ENCODE measurements at places on chromosomes 13 and 19.
A peak's percentile ranks its signal among the peaks of the same experiment; 100 is the strongest.

- DNase-seq, result no peak
Measured at GRCh38 chr13:87093399-87093798, 577.8 kb upstream of the SLITRK5 start.

- no peak for DNase-seq
Measured at GRCh38 chr13:109834973-109835720, 48.8 kb upstream of the IRS2 start.

DNA sequence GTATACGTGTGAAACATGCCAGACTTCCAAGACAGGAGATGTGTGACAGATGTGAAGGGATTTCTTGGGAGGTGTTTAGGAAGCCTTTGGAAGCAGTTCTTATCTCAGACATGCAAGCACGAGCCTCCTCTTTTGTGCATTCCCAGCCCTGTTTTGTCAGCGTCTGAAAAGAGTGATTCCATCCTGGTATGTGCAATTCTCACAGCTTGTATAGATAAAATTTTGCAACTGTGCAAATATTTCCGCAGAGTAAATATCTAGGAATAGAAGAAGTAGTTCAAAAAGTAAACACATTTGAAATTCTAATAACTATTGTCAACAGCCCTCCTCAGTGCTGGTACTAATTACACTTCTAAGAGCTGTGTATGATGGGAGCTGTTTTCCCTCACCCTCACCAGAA, 72.3 kb upstream of the C1QTNF9B start:
- DNase-seq, result no peak

DNA sequence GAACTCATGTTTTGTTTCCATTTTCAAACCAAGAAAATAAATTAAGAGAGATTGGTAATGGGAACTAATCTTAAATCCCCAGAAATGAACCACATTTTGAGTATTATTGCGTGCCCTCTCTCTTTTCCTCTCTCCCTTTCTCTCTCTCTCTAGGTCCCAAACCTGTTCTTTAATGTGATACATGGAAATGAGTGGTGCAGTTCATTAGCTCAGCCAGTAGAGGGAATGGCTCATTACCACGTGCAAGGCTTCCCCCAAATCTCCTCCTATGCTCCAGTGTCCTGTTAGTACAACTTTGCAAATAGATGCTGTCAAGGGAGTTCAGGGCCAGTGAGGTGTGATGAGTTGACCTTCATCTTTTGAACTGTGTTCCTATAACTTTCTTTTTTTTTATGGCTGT, 178.4 kb downstream of the FGF9 start:
- DNase-seq, result peak; percentile 12

GRCh38 chr13:104011505-104012241, 945.5 kb upstream of the SLC10A2 start:
- DNase-seq, result no peak

DNA sequence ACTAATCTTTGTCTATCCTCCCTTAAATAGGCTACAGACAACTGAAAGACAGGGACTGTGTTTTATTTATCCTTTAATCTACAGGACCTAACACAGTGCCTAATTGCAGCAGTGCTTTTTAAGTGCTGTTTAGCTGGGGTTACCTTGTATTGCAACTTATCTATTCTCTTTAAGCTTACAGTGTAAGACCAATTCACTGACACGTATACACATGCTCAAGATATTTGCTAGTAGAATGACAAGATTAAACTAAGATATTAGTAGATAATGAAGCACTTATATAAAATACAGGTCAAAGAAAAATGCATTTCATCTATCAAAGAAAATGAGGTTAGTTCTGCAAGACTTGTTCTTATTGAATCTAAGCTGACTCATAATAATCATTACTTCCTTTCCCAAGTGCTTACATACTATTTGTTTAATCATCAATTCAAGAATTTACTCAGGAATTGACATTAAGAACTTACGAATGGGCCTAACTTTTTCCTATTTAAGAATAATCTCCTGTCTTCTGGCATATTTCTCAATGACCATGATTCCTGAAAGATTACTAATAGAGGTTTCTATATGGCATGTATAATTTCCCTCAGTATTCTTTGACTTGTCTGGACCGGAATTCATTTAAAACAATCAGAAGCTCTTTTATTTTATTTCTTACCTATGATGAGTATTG, 75.8 kb upstream of the MAB21L1 start:
- DNase-seq, result no peak

DNA sequence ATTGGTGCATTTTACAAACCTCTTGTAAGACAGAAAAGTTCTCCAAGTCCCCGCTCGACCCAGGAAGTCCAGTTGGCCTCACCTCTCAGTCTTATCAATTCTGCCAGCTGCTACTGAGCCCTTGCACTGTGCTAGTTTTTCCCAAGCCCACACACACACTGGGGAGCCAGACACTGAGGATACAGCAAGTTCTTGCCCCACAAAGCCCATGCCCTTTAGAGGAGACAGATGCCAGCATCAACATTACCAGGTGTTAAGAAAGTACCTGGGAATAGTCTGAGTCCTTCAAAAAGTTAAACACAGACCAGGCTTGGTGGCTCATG, 175.0 kb downstream of the PTPRS start:
- DNase-seq, result no peak

DNA sequence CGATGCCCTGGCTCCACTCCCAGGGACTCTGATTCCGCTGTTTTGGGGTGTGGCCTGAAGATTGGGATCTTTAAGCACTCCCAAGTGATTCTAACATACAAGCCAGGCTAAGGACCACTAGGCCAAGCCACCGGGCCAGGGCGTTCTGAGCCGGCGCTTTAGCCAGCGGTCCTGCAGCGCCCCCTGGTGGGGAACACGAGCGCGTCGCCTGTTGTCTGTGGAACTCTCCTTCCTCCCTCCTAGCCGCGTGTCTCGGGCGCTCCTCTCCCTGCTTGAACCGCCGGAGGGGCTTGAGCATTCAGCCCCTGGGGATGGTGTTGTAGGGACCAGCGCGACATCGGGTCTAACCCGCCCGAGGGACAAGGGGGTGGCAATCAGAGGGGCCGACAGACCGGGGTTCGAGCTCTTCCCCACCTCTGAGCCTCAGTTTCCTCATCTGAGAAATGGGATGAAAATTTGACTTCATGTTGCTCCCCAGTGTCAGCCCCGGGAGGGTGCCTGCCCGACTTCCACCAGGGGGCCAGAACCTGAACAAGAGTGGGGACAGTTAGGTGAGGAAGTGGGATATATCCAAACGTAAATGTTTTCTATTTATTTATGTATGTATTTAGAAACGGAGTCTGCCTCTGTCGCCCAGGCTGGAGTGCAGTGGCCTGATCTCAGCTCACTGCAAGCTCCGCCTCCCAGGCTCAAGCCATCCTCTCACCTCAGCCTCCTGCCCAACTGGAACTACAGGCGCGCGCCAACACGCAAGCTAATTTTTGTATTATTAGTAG, 18.0 kb upstream of the PNMA8B start:
- peak; percentile 83 for DNase-seq

GRCh38 chr19:41025871-41026270, 34.8 kb downstream of the CYP2B6 start:
- DNase-seq, result no peak

- DNase-seq, result no peak
Measured at GRCh38 chr13:21079761-21080592, 18.6 kb upstream of the LATS2 start.

DNA sequence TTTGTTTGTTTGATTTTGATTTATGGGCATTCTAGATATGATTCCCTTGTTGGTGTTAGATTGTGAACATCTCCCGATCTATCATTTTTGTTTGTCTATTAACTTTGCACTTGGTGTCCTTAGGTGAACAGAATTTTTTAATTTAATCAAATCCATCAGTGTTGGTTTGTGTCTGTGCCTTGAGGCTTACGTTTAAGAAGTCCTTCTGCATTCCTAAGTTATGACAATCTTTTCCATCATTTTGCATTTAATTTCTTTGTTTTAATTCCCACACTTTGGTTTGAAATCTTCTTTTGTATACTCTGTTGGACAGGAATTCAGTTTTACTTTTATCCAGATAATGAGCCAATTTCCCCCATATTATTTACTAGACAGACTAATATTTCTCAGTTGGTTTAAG, 421.7 kb downstream of the HS6ST3 start:
- DNase-seq, result no peak

Measured in activated CD4-positive, alpha-beta memory T cell treated with anti-CD3 and anti-CD28 coated beads for 36 hours (primary cell).